ENCODE measurements at places on chromosomes 1 and 21.
A peak's percentile ranks its signal among the peaks of the same experiment; 100 is the strongest.

DNA sequence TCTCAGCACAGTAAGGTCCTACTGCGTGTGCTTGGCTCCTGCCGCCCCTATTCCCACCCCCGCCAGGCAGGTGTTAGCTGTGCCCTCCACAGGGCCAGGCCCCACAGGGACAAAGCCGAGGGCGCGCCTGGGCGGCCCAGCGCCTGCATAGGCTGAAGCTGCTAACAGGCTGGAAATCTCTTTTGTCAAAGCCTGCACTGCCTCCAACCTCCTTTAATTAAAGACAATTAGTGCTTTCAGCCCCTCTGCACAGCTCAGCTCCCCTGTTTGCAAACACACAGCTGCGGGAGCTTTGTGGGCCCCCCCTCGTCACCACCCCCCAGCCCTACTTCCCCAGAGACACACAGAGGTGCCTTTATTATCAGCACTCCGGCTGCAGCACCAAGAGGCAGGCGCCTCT, 95.9 kb downstream of the EPHB2 start:
- DNase-seq: no peak

DNA sequence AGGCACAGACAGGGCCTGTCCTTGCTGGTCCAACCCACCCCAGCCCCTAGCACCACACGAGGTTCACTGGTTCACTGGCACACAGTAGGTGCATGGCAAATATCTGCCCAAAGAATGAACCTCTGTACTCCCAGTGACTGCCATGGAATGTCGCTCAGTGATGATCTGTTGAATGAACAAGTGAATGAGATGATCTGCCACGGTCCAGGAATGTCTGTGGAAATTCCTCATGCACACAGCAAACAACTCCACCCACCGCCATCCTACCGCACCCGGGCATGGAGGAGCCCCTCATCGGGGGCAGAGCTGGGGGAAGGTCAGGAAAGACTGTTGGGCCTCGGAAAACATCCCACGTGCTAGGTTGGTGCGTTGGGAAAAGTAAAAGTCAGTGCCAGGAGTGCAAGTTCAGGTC, 1.7 kb downstream of the HSPG2 start:
- DNase-seq: no peak

- DNase-seq: no peak
These were observed 9.4 kb downstream of the COL6A1 start for GRCh38 chr21:45990741-45991605.

GRCh38 chr1:197944485-197944884, 27.3 kb downstream of the LHX9 start:
- DNase-seq: no peak

DNA sequence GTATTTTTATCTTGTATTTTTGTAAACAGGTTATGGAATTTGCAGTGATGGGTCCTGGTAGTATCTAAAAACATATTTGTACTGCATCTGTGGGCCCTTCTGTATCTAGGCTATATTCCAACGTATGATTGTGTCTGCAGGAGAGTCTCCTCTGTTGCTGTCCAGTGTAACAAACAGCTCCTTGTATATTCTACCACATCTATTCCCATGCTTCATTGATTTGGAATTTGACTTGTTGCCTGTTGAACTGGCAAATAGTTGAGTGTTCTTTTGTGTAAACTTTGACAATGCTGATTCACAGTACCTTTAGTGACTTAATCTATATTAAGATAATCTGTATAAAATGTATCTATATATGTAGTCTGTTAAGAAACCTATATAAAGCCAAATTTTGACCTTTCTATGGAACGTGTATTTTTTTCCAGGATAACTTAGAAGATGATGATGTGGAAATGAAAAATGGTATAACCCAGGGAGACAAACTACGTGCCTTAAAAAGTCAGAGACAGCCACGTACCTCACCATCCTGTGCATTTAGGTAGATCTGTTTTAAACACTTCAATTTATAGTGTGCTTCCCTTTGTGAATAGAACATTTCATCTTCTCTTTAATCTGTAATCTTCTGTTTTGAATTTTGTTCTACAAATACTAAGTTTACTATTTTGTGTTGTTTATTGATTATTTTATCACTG, 43.4 kb upstream of the GPR88 start:
- DNase-seq: no peak

DNA sequence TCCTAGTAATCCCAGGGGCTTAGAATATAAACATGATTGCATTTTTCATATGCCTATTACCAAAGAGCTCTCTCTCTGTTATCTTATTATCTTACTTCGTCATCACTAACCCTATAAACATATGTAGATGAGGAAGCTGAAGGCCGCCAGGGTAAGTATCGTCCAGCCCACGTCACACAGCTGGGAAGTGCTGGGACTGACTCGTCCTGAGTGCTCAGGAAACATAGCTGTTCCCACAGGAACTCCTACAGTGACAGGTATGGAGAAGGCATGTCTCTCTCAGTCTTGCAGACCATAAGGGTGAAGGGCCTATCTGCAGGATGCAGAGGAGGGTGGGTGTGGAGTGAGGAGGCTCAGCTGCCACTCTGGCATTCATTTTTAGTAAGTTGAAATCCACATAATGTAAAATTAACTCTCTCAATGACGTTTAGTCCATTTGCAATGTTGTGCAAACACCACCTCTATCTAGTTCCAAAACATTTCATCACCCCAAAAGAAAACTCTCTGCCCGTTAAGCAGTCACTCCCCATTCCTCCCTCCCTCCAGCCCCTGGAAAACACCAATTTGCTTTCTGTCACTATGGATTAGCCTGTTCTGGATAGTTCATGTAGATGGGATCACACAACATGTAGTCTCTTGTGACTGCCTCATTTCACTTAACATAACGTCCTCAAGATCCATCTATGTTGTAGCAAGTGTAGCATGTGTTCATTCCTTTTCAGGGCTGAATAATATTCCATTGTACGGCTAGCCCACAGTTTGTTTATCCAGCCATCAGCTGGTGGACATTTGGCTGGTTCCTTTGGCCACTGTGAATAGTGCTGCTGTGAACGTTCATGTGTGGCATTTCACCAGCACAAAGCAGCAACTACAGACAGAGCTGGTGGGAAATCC, 68.3 kb downstream of the TCP10L start:
- no peak for DNase-seq

GRCh38 chr1:243568793-243569192, 281.2 kb downstream of the AKT3 start:
- DNase-seq: no peak

DNA sequence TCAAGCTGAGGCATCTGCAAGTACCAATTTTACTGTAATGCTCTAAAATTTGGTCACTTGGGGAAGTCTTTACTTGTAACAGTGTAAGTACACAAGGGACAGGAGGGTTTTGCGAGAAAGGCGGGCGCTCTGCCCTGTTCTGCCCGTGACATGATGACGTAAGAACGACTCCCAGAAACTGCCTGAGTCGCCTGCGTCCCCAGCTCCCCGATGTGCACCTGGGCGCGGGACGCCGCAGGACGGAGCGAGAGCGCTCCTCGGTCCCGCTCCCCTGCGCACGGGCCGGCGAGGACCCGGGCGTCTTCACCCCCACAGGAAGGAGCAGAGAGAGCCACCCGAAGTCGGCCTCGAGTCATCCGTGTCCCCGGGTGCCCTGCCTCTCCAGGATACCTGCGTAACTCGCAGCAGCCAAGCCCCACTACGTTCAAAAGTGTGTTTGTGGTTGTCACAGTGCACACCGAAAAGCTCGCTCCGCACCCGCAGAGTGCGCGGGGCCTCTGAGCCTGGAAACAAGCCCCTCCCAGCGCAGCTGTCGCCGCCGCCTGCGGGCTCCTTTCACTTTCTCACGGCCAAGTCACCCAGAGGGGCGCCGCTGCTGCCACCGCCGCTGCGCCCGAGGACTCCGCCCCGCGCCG, 3.3 kb upstream of the ZBTB18 start:
- peak; percentile 32 for DNase-seq

DNA sequence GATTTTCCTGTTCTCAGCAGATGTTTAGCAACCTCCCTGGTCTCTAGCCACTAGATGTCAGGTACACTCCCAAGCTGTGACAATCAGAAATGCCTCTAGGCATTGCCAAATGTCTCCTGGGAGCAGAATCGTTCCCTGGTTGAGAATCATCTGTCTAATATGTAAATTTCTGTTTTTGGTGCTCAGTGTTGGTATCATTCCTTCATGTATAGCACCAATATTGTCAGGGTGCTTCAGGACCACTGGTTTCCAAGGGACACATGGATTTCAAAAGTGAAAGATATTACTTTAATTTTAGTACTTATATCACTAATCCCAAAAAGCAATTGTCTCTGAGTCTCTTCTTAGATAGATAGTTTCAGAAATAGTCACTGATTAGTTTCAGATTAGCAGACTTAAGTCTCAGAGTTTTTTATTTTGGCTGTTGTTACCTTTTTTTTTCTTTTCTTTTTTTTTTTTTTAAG, 160.1 kb downstream of the PTPRC start:
- no peak for DNase-seq

DNA sequence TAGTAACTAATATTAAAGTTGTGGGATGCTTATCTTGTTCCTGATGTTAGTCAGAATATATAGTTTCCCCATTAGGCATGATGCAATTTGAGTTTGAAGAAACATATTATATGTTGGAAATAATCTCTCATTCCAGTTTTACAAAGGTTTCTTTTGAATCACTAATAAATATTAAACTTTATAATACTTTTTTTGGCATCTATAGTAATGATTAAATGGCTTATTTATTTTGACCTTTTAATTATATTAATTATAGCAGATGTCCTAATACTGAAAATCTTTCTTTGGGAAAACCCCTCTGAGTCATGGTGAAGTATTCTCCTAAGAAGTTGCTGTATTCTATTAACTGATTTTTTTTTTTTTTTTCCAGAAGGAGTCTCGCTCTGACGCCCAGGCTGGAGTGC, 28.5 kb upstream of the PTGS2 start:
- no peak for DNase-seq

GRCh38 chr1:44571712-44572571, 102.3 kb downstream of the TMEM53 start:
- no peak for DNase-seq

GRCh38 chr1:203324105-203325025, 19.0 kb downstream of the BTG2 start:
- DNase-seq: no peak

DNA sequence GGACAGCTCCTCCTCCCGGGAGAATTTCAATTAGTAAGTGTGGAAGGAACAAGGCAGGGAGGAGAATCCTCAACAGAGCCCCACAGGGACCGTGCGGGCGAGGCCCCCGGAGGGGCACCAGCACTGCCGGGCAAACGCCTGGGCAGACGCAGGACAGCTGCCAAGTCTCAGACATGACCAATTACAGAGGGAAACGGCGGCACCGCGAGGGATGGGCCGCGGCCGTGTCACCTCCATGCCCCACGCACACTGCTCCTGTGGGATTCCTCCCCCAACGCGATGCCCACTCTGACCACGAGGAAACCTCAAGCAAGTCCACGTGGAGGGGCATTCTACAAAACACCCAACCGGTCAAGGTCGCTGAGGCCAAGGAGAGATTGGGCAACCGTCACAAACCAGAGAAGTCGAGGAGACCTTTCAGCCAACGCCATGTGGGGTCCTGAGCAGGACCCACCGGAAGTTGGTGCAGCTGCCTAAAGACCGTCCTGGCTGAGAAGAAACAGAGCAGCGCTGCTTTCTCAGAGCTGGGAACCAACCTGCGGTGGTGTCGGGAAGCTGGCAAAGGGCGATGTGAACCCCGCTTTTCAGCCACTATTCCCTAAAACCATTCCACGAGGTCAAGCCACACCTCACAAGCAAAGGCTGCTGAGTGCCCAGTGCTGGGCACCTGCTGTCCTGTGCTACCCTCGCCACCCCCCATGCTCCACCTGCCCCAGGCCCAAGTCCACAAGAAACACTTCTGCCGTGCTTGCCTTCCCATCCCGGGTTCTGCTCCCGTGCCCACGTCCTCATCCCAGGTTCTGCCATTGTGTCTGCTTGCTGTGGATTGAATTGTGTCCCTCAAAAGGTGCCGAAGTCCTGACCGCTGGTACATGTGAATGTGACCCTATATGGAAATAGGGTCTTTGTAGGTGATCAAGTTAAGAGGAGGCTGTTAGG, 1.4 kb upstream of the KRTAP10-4 start:
- DNase-seq: no peak

GRCh38 chr1:61420909-61421835, 303.8 kb downstream of the TM2D1 start:
- DNase-seq: no peak

- peak; percentile 11 for DNase-seq
These were observed 41.9 kb upstream of the TNFRSF1B start for GRCh38 chr1:12124693-12125421.

GRCh38 chr1:229893762-229894444, 173.1 kb upstream of the GALNT2 start:
- no peak for DNase-seq

- no peak for DNase-seq
These were observed 99.4 kb upstream of the OLFM3 start for GRCh38 chr1:102096162-102096561.

- DNase-seq: peak; percentile 88
These were observed 9.5 kb upstream of the PADI3 start for GRCh38 chr1:17239420-17239819.

DNA sequence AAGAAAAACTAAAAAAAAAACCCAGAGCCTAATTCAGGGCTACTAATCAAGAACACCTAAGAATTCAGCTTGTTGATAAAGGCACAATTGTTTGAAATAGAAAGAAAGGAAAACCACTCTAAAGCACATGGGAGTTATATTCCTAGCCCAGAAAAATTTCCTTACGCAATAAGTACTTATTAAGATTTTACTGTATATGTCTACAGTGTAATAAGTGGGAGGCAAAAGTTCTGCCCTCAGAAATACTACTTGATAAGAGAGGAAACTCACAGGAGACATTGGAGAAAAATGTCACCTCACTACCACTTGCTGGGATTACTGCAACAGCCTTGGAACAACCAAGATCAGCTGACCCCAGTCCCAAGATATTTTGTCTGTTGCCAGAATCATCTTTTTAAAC, 66.1 kb downstream of the IARS2 start:
- no peak for DNase-seq

GRCh38 chr1:169478094-169478672, 7.6 kb downstream of the SLC19A2 start:
- DNase-seq: no peak

DNA sequence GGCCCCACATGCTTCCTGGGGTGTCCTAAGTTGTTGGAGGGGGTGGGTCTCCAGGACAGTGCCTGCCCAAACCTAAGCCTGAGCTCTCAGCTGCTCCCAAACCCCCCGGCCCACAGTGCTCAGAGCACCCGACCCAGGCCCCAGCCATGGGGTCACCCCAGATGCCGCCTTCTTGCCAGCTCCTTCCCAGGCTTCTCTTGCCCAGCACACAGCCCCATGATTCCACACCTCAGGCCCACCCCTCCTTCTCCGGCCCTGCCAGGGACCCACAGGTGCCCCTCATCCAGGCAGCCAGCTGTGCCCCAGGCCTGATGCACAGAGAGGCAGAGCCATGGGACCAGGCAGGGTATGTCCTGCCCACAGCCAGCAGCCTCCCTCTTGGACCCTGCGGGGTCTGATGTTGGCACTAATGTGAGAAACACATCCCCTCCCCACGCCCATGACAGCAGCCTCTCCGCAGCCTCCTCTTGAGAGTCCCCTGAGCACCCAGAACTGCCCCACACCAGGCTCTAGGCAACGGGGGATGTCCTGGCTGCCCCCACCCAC, 4.9 kb downstream of the WNT9A start:
- no peak for DNase-seq
